ENCODE measurements at places on chromosomes 1 and 21.

- no peak for DNase-seq
Measured at GRCh38 chr1:180271272-180272255, 41.5 kb downstream of the LHX4 start.

DNA sequence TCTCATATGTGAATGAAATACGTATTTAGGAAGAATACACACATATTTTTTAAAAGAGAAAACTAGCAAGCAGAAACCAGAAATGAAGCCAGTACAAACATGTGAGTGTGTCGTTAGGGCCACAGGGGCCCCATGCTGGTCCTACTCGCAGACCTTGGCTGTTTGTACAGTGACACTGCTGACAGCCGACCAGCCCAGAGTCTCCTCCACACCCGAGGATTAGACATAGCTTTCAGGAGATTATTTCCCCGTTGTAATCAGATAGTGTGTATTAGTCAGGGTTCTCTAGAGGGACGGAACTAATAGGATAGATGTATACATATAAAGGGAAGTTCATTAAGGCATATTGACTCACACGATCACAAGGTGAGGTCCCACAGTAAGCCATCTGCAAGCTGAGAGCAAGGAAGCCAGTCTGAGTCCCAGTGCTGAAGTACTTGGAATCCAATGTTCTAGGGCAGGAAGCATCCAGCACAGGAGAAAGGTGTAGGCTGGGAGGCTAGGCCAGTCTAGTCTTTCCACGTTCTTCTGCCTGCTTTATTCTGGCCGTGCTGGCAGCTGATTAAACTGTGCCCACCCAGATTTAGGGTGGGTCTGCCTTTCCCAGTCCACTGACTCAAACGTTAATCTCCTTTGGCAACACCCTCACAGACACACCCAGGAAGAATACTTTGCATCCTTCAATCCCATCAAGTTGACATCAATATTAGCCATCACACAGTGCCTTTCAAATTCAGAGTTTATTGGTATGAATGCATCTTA is 51.2 kb downstream of the DIP2A start:
- DNase-seq: no peak

DNA sequence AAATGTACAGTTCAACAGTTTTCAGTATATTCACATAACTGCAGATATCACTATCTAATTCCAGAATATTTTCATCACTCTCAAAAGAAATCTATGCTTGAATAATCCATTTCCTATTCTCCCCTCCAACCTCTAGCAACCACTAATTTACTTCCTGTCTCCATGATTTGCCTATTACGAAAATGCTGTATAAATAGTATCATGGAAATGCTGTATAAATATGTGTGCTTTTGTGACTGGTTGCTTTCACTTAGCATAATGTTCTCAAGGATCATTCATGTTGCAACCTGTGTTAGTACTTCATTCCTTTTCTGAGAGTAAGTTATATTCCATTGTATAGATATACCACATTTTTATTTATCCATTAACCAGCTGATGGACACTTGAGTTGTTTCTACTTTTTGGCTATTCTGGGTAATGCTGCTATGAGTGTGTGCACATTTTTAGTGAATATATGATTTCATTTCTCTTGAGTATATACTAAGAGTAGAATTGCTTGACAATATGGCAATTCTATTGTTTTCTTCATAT is 115.6 kb downstream of the TNFSF18 start:
- DNase-seq: no peak

DNA sequence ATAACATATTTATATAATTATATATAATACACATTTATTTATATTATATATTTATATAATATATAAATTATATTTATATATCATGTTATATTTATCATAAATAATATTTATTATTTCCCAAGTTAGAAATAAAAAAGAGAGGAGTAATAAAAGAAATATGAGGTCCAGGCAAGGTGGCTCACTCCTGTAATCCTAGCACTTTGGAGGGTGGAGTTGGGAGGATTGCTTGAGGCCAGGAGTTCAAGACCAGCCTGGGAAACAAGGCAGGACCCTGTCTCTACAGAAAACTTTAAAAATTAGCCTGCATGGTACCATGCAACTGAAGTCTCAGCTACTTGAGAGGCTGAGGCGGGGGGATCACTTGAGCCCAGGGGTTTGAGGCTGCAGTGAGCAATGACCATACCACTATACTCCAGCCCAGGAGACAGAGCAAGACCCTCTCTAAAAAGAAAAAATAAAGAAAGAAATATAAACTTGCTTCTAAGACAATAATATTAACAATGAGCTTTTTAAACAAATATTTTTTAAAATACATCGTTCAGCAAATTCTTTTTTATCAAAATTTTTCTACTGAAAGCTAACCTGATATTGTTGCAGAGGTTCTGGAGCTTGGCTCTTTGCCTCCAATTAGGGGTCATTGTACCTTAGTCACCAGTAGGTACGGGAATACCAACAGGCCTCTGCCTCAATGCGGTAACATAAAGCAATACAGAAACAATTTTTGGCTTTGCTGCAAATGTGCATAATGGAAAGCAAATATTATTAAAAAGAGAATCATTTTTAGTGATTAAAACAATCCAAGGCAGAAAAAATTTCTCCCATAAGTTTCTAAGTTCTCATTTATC is 290.0 kb downstream of the SETD4 start:
- no peak for DNase-seq

DNA sequence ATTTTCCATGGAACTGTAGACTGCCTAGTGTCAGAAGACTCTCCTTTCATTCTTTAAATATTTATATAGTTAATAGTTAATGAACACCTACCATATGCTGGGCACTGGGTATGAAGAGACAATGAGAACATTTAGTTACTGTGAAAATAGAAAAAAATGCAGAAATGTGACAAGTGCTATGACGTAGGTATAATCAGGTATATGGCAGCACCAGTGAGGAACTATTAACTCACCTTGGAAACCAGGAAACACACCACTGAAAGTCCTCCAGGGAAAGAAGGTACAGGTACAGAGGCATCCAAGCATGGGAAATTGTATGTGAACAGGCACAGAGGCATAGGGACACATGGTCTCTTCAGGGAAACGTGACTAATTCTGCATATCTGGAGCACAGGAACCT is 42.3 kb downstream of the DPT start:
- DNase-seq: no peak

DNA sequence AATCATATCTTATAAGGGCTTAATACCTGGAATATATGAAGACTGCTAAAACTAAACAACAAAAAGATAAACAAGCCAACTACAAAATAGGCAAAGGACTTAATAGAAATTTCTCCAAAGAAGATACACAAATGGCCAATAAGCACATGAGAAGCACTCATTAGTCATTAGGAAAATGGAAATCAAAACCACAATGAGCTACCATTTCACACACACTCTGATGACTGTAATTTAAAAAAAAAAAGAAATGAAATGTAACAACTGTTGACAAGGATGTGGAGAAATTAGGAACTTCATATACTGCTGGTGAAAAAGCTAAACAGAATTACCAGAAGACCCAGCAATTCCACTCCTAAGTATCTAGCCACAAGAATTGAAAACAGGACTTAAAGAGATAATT is 374.2 kb upstream of the ZP4 start:
- DNase-seq: no peak

- DNase-seq: no peak
Measured at GRCh38 chr1:228430243-228430642, 13.6 kb upstream of the TRIM17 start.
